ENCODE measurements at places on chromosomes 3 and 15.

- DNase-seq, result peak; percentile 27
Observed at GRCh38 chr3:129482721-129483120, 42.7 kb downstream of the IFT122 start.

GRCh38 chr3:110165753-110166152 lies 828.4 kb upstream of the DPPA4 start:
- no peak for DNase-seq

DNA sequence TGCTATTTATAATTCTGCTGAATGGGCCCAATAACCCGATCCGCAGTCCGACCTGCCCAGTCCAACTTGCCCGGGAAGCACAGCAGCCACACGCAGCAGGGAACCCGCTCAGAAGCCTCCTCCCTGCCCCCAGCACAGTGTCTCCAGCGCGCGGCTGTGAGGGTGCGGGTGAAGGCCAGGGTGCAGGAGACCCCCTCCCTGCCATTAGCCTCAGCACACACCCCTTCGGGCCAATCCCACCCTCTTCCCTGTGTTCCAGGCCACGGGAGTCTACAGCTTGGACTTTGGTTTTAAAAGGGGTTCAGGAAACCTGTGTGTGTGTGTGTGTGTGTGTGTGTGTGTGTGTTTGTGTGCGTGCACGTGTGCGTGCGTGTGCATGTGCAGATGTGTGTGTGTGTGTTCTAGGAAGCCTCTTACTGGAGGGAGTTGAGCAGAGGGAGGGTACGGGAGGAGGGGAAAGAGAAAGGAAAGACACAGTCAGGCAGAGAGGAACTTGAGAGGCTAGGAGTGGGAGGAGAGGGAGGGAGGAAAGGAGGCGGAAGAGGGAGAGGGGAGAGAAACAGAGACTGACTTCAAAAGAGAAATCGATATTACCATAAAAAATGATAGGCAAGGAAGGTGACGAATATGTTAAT lies 34.2 kb downstream of the ATP2B2 start:
- DNase-seq, result peak; percentile 22

GRCh38 chr3:115151921-115152320 lies 4.8 kb upstream of the ZBTB20 start:
- DNase-seq, result no peak

- DNase-seq, result no peak
Observed at GRCh38 chr3:9863058-9863772, 16.8 kb downstream of the CIDEC start.

DNA sequence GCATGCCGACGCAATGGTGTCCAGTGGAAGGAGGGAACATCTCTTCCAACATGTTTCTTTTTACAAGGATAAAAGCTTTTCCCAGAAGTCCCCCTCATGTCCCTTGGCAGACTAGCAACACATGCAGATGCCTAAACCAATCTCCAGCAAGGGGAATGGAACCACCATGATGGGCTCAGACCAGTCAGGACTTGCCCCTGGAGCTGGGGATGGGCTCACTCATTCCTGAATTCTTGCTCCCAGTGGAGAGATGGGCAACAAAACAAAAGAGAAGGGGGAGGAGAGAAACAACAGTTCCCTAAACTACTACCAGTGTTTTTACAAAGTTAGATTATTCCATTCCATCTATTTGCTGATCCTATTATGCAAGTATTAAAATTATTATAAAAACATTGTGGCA lies 76.8 kb upstream of the OXTR start:
- no peak for DNase-seq

GRCh38 chr3:46986782-46987310 lies 7.4 kb downstream of the NBEAL2 start:
- no peak for DNase-seq

DNA sequence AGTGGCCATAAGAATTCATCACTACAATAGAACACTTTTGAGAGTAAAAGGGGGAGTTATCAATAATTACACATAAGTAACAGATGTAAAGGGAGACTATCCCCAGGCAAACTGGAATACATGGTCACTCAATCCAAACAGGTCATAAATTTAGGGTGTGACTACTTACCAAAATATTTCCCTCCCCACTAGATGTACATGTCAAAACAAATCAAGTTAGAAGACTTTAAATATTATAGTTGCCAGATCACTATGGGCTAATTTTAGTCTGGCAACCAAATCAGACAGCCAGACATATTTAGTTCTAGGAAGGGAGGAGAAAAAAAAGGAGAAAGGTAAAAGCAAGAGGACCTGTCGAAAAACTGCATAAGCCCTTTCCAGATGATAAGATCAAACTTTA lies 23.1 kb downstream of the SLC24A5 start:
- no peak for DNase-seq

GRCh38 chr3:168860592-168860991 lies 764.9 kb upstream of the GOLIM4 start:
- no peak for DNase-seq

DNA sequence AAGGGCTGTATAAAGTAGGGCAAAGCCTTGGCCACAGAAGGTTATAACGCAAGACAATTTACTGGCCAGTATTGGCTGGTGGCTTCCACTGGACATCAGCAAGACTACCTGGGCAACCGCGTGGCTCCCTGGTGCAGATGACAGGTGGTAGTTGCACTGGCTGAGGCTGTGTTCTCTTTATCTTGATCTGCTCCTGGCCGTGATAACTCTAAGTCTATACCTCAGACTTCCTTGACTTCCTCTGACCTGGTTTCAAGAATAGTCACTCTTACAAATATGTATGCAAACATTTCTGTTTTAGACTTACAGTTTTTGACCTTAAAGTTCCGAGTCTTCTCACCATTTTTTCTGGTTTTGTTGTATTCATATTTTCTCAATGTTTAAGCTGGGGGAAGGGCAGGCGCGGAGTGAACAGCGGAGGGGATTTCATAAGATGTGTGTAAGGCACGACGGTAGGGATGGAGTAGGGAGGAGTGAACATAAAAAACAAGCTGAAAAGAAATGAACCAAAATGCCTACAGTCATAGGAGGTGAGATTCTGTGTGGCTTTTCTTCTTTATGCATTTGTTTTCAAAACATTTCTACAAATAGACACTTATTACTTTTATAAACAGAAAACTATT lies 15.2 kb upstream of the TMEM212 start:
- no peak for DNase-seq

GRCh38 chr15:80611543-80612080 lies 83.5 kb upstream of the ABHD17C start:
- DNase-seq, result no peak

DNA sequence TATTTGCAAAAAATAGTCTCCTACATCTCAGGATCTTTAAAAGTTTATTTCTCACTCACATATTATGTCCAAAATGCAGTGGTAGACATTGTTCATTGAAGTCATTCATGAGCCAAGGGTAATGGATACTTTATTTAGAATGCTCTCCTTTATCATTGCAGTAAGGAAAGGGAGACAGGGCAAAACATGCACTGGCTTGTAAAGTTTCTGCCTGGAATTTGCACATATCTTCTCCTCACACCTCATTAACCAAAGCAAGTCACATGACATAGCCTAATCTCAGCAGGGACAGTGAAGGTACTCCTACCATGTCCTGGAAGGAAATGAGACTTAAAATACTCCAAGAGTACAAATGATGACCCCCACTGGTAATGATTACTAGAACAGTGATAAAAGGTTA lies 333.7 kb upstream of the EPHA3 start:
- DNase-seq, result no peak

GRCh38 chr3:151166161-151166560 lies 36.9 kb downstream of the GPR171 start:
- no peak for DNase-seq

- peak; percentile 16 for DNase-seq
Observed at GRCh38 chr3:58009749-58010535, 1.7 kb downstream of the FLNB start.

DNA sequence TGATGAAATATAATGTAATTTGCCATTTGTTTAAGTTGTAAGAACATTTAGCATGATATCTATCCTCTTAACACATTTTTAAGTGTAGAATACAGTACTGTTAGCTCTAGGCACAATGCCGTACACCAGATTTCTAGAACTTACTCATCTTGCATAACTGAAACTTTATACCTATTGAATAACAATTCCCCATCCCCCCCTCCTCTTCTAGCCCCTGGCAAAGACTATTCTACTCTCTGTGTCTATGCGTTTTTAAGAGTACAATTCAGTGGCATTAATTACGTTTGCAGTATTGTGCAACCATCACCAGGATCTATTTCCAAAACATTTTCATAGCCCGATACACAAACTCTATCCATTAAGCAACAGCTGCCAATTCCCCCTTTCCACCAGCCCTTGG lies 261.7 kb downstream of the PLOD2 start:
- DNase-seq, result no peak

All from OCI-M1 (cell line).